ENCODE measurements at places on chromosomes 6 and 20.

GRCh38 chr6:132085731-132086130, 134.6 kb upstream of the CCN2 start:
- no peak overlapping the region for H3K4me3 ChIP-seq
- H3K36me3 ChIP-seq: no peaks in the 10 kb centered on the region
- H3K27ac ChIP-seq: no peak overlapping the region
- H3K4me1 ChIP-seq: no peaks in the 10 kb centered on the region
- no peaks in the 10 kb centered on the region for H3K27me3 ChIP-seq

DNA sequence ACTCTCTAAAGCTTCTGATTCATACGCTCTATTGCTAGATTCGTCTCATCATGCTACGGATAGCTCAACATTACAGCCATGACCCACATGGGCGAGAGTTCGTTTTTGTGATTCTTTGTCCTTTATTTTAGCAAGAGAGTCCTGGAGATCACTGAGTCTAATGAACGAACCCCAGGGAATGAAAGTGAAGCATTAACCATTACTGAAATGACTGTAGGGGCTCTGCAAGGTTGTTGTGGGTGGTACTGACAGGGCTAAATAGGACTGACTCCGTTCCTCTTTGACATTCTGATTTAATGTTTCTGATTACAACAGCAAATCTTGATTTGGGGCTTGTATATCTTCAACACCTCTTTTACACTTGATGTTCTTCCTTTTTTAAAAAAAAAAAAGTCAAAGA, 13.7 kb upstream of the RTF2 start:
- peak; percentile 28 for DNase-seq
- peaks cover 52% of the 10 kb centered on the region for H3K4me1 ChIP-seq
- H3K4me3 ChIP-seq: peak overlapping the region; percentile 24
- H3K27me3 ChIP-seq: no peaks in the 10 kb centered on the region
- peak overlapping the region; percentile 83 for H3K27ac ChIP-seq

GRCh38 chr6:2021713-2022125, 223.7 kb downstream of the GMDS start:
- no peak overlapping the region for H3K27ac ChIP-seq
- no peaks in the 10 kb centered on the region for H3K36me3 ChIP-seq
- no peak overlapping the region for H3K4me3 ChIP-seq
- H3K4me1 ChIP-seq: no peaks in the 10 kb centered on the region
- H3K27me3 ChIP-seq: no peaks in the 10 kb centered on the region

DNA sequence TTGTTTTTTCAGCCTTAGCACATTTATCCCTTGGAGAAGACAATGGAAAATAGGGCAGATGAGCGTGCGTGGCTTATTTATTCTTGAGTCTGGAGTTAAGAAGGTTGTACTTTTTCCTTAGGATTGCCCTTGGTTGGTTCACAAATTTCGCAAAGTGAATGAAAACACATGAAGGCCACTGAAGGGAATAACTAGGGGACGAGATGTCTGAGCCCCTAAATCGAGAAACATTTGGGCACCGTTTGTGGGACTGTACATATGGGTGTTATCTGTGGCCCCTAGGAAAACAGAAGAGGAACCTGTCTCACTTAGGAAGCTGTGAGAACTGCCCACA, 19.4 kb upstream of the TRIM27 start:
- peak overlapping the region; percentile 88 for H3K27ac ChIP-seq
- peak overlapping the region; percentile 81 for H3K4me3 ChIP-seq
- peaks cover 3% of the 10 kb centered on the region for H3K36me3 ChIP-seq
- H3K27me3 ChIP-seq: no peaks in the 10 kb centered on the region

- H3K36me3 ChIP-seq: no peaks in the 10 kb centered on the region
- peaks cover 1% of the 10 kb centered on the region for H3K4me1 ChIP-seq
- no peak overlapping the region for H3K4me3 ChIP-seq
- no peaks in the 10 kb centered on the region for H3K27me3 ChIP-seq
Measured at GRCh38 chr20:16474363-16474762, 98.9 kb downstream of the KIF16B start.

All from activated CD4-positive, alpha-beta memory T cell treated with anti-CD3 and anti-CD28 coated beads, Interleukin-2, amount 10 ng/mL, durations not matched to agents 7 days and 5 days (primary cell).